Upper lobe of right lung (tissue), 1 donor: ENCODE measurements at places on chromosomes 3 and 15.

GRCh38 chr15:26295336-26296085, 432.4 kb upstream of the ATP10A start:
- DNase-seq: no peak

DNA sequence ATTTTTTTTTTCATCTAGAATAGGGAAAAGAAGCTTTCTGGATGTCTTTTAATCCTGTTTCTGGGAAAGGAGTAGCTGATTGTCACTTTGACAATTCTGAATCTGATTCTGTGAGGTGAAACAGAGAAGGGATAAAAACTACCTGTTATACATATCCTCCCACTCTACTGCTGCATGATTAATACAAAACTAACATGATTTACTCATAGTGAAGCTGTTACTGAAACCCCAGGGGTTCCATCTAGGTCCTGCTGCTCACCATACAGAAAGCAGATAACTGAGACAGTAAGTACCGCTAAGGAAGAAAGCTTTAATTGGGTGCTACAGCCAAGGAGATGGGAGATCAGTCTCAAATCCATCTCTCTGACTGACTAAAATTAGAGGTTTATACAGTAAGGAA, 610.9 kb upstream of the ALCAM start:
- DNase-seq: no peak

- no peak for DNase-seq
Measured at GRCh38 chr3:11328196-11328945, 56.2 kb downstream of the ATG7 start.

DNA sequence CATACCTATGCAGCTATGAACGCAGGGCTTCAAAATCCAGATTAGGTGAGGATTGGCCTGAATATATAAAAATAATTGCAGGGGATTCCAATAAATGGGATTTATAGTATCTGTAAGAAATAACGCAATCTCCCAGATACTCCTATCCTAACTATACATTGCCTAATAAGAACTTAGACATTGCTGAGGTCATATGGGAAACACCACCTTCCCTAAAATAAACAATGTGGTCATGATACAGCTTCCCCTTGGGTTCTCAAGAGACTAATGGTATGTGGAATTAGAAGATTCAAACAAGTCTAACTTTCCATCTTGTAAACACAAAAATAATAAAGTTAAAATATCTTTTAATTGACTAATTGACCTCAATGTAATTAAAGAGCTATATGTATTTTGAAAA, 28.2 kb downstream of the UBE3A start:
- no peak for DNase-seq

GRCh38 chr15:83733691-83734090, 79.8 kb downstream of the ADAMTSL3 start:
- no peak for DNase-seq

DNA sequence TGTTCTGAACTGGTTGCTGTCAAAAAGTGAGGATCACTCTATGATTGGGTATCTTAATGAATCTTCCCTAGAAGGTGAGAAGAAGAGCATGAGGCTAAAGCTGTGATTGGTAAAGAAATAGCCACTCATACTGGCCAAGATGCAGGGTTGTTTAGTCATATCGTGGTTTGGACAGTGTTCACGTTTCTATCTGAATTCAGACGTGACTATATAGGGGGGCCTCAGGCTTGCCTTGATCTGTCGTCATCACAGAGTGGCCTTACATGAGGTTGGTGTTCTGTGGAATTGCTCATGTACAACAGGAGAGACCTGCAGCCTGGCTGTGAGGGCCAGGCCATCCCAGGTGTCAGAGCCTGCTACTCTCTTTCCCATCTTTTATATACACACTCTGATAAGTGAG, 12.4 kb downstream of the RTP2 start:
- no peak for DNase-seq

GRCh38 chr3:187994221-187995042, 159.5 kb upstream of the LPP start:
- no peak for DNase-seq

GRCh38 chr3:22225161-22225560, 474.2 kb upstream of the ZNF385D start:
- no peak for DNase-seq

GRCh38 chr3:129616713-129617112, 10.2 kb upstream of the PLXND1 start:
- no peak for DNase-seq

GRCh38 chr3:36596419-36596818, 167.9 kb downstream of the DCLK3 start:
- no peak for DNase-seq

DNA sequence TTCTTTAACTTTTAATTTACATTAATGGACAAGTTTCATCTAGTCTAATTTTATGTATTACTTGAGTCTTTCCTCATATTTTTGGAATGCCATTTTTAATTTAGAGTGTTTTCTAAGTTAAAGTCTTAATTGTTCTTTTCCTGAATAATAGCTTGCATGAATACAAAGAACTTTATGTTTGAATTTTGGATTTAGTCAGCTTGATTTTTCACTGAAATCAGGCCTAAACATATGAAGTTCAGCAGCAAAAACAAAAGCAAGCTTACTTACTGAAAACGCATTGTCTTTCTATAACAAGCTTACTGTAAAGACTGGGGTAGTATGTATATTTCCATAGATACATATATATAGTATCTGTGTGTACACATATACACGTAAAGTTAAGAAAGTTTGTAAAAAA, 126.0 kb downstream of the ZBTB20 start:
- DNase-seq: no peak

DNA sequence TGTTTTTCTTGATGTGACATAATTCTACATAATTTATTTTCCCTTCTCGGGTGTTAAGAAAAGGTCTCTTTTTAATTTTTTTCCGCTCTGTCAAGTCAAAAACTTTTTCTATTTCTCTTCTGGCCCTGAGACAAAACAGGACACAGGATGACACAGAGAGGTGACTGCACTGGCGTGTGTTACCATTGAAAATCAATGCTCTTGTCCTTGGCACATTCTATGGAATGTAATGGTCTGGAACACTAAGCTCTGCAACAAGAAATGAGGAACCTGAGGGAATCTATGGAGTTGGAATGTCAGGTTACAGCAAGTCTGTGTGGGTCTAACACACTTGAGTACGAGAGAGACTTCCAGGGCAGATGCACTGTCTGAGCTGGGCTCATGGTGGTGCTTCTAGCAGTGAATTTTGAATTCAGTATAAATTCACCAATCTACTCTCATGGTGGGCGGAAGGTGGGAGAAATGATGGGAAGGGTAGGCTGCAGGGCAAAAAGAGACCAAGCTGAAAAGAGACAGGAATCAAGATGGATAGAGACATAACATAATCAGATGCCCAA, 508.3 kb downstream of the TUSC7 start:
- no peak for DNase-seq

GRCh38 chr3:142647856-142648255, 51.7 kb downstream of the PLS1 start:
- DNase-seq: no peak

DNA sequence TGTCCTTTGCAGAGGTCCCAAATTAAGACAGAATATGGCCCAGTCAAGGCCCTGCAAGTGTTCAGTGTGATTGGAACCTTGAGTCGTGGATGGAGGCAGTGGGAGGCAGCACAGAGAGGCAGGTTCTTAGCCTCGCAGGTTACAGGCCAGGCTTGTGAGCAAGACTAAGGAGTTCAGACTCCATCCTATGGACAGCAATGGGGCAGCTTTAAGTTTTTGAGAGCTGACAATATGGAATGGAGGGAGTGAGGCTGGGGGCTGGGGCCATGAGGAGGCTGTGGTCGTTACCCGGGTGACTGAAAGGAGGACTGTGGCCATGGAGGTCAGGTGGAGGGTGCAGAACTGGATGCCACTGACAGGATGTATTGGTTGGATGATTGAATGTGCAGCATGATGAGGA, 74.1 kb upstream of the PRR23C start:
- DNase-seq: no peak

GRCh38 chr15:57824186-57824585, 117.7 kb downstream of the POLR2M start:
- DNase-seq: no peak

GRCh38 chr3:32815841-32816438, 1.9 kb upstream of the TRIM71 start:
- no peak for DNase-seq

GRCh38 chr3:30248423-30248822, 358.0 kb upstream of the TGFBR2 start:
- no peak for DNase-seq

- no peak for DNase-seq
Measured at GRCh38 chr3:154142608-154143007, 21.4 kb downstream of the ARHGEF26 start.

DNA sequence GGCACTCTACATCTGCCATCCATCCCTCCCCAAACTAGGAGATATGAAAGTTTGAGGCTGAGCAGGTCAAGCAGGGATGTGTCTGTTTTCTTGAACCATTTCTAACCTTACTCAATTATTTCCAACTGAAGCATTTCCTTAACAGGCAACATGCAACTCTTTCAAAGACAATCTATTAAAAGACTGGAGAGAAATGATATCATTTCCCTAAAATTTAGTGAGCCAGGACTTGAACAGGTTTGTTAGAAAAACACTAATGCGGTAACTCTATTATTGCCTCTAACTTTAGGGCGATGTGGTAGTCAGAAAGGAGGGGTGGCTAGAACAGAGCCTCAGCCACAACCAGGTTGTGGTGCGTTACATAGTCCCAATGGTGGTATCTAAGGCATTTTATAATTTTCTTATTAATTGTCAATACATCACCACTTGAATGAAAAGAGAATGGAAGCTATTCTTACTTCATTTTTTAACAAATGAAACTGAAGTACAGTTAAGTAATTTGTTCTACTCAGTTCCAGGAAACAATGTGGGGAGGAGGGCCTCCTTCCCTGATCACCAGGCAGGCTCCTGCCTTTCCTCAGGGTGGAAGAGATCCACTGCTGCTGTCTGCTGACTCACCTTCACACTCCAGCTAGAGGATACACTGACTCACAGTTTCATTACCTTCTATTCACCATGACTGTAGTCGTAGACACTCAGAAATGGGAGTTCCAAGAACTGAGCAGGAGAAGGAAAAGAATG, 22.8 kb downstream of the MYO1E start:
- DNase-seq: no peak

DNA sequence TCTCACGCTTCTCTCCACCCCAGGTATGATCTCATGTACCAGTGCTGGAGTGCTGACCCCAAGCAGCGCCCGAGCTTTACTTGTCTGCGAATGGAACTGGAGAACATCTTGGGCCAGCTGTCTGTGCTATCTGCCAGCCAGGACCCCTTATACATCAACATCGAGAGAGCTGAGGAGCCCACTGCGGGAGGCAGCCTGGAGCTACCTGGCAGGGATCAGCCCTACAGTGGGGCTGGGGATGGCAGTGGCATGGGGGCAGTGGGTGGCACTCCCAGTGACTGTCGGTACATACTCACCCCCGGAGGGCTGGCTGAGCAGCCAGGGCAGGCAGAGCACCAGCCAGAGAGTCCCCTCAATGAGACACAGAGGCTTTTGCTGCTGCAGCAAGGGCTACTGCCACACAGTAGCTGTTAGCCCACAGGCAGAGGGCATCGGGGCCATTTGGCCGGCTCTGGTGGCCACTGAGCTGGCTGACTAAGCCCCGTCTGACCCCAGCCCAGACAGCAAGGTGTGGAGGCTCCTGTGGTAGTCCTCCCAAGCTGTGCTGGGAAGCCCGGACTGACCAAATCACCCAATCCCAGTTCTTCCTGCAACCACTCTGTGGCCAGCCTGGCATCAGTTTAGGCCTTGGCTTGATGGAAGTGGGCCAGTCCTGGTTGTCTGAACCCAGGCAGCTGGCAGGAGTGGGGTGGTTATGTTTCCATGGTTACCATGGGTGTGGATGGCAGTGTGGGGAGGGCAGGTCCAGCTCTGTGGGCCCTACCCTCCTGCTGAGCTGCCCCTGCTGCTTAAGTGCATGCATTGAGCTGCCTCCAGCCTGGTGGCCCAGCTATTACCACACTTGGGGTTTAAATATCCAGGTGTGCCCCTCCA, 19.1 kb downstream of the TYRO3 start:
- no peak for DNase-seq

- DNase-seq: no peak
Measured at GRCh38 chr3:45545476-45545875, 49.1 kb upstream of the LIMD1 start.

DNA sequence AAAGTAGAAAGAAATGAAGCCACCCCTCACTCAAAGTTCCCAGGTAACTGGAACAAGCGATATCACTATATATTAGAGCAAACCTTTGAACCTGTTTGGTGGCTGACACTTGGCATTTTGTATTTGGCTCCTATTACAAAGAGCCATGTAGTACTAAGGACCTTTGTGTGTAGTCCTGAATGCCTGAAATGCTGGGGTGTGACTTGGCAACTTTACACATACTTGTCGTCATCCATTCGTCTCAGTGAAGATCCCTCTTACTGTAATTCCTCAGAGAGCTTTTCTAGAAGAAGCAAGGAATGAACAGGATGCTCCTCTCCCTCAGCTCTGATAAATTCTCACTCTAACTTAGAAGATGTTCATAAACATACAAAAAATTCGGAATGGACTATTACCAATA, 216.1 kb upstream of the CDIN1 start:
- DNase-seq: no peak

- no peak for DNase-seq
Measured at GRCh38 chr15:85497172-85497569, 116.8 kb downstream of the AKAP13 start.

- DNase-seq: no peak
Measured at GRCh38 chr3:46393554-46394434, 13.1 kb downstream of the CCR5AS start.

DNA sequence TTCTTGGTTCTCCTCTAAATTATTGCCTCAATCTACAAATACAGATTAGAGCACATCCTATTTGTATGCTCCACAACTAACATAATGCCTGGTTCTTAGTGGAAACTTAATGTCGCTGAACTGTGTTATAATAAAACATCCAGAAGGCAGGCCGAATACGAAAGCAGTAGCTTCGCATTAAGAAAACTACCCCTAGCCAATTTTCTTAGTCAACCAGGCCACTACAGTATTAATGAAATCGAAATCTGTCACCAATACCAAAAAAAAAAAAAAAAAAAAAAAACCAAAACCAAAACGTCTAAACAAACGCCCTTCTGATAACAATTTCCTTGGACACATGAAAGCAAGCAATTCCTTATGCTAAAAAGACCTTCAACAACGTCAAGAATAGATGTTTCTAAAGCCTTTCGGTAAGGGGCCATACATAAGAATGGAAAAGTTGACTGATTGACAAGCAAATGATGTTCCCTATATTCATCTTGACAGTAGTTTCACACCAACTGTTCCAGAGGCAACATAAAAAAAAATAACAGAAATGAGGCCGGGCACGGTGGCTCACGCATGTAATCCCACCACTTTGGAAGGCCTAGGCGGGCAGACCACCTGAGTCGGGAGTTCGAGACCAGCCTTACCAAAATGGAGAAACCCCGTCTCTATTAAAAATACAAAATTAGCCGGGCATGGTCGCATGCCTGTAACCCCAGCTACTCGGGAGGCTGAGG, 1.3 kb downstream of the DENND6A start:
- DNase-seq: no peak

DNA sequence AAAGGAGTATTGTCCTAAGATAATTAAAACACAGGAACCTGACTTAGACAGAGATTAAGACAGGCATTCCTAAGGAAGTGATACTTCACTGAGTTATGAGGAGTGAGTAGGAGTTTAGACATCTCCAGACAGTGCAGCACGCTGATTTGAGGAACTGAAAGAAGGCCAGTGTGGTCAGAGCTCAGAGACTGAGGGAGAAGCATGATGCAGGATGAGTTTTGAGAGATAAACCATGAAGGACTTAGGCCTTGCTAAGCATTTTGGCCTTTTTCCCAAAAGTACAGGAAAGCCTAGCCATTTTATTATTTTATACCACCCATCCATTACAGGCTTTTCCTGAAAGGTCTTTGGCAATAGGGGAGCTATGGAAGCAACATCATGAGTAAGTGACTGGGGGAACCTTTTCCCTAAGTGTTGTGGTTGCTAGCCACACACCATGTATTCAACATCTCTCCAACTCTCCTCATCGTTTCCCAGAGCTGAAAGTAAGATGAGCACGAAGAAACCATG, 375.6 kb upstream of the TPRG1 start:
- DNase-seq: no peak
